ENCODE measurements at places on chromosomes 6 and 20. TPM values are rescaled to one million over a fixed set of nuclear protein-coding genes. Genes with fewer than 3 reads are reported as not detected.

DNA sequence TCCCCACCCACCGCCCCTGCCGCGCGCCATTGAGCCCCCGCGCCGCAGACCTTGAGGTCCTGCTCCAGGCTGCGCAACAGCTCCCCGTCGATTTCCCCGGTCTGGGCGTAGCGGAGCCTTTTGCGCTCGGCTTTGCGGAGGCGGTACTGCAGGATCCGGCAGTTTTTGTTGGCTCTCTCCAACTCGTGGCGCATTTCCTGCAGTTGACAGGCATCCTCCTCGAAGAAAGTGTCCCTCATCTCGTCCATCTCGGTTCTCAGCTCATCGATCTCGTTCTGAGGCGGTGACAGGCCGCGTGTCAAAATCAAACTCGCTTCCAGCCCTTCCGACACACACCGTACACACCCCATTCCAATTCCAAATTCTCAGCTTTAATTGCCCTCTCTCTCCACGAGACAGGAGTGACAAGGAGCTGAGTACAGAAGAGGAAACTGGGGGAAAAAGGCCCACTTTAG is 4.3 kb downstream of the MTCL3 start:
- DNase-seq: peak; percentile 55

- DNase-seq: no peak
Observed at GRCh38 chr6:8499540-8499939, 64.2 kb upstream of the SLC35B3 start.

DNA sequence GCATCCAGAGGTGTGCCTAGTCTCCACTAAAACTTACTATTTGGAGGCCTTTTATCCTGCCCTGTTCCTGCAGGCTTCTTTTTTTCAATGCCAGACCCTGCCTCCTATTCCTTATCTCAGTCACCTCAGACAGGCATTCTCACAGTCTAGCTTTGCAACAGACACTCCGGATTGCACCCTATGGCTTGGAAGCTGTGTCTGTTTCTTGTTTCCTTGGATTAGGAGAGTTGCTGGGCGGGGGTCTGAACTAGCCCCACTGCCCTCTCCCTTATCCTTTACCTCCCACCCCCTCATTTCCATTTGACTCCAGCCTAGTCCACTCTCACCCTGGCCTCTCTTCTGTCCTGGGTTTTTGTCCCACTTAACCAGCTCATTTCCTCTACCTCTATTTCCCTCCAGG is 228.1 kb upstream of the CITED2 start:
- DNase-seq: no peak

GRCh38 chr6:160000280-160000704 is 31.4 kb downstream of the IGF2R start:
- no peak for DNase-seq

CAP2 gene
- total RNA-seq: 35.9 TPM
